ENCODE measurements at places on chromosomes 12 and 14.

GRCh38 chr14:23464700-23465099 is 4.8 kb upstream of the NGDN start:
- no peak for DNase-seq

DNA sequence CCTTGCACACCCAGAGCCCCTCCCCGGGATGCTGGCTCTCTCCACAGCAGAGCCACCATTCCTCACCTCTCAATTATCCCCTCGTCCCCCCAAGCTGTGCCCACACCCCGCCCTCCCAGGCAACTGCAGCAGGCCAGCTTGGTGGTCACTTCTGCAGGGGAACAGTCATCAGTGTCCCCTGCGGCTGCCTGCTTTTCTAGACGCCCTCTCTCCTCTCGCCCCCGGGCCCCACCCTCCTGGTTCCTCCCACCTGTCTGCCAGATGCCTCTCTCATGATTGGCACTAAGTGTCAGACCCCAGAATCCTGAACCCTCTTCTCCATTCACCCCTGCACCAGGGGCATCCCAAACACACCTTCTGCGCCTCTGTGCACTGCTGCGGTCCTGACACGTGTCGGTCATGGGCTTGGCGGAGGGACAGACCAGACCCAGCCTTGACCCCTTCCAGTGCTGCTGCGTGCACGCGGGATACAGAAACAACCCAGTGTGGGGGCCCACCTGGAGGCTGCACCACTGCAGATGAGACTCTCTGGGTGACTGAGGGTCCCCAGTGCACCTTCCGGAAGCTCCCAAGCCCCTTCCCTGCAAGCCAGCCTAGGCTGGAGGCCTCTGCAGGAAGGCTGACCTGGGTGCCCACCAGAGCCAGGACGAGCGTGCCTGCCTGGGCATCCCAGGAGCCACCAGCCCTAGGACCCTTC is 99.5 kb downstream of the SETD3 start:
- DNase-seq: no peak

DNA sequence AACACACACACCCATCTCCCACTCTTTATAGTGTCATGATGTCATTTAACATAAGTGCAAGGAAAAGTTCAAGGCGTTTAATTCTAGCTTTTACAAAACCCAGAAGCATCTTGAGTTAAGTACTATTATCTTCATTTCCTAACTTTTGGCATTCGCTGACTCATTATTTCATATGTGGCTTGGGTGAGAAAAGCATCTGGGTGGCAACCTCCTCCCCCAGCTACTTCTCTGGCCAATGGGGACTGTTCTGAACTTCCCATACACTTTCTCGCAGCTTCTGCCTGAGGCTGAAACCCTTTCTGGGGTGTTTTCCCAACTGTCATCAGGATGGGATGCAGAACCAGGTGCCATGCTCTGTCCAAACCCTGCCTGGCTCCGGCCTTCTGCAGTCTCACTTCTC is 2.8 kb upstream of the MARK3 start:
- DNase-seq: no peak

DNA sequence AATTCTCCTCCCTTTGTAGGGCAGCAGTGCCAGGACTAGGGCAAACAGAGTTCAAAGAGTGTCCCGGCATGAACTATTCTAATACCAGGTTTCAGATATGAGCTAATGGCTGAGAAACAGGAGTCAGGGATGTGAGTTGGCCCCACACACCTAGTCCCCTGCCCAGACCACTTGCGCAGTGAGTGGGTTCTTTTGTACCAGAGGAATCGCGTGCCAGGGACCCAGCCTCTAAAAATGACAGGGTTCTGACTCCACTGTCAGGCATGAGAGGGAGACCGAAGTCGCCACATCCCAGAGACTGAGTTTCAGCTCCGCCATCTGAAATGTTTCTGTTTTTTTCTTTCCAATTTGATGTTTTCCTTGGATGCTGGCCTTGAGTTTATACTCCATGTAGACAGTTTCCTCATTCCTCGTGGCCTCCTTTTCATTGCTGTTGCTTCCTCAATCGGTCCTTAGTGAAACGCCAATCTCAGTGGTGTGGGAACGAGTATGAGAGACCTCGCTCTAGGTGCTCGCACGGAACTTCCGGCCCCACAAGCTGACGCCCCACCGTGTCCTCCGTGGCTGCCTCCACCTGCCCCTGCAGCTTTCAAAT is 31.5 kb downstream of the FBXL14 start:
- no peak for DNase-seq

GRCh38 chr14:63892265-63892664 is 39.5 kb downstream of the SYNE2 start:
- DNase-seq: no peak

- peak; percentile 32 for DNase-seq
Measured at GRCh38 chr14:74362361-74362915, 14.2 kb downstream of the VRTN start.

- no peak for DNase-seq
Measured at GRCh38 chr14:58167057-58167456, 15.0 kb upstream of the ARMH4 start.

- no peak for DNase-seq
Measured at GRCh38 chr12:131239384-131240094, 285.8 kb downstream of the ADGRD1 start.

DNA sequence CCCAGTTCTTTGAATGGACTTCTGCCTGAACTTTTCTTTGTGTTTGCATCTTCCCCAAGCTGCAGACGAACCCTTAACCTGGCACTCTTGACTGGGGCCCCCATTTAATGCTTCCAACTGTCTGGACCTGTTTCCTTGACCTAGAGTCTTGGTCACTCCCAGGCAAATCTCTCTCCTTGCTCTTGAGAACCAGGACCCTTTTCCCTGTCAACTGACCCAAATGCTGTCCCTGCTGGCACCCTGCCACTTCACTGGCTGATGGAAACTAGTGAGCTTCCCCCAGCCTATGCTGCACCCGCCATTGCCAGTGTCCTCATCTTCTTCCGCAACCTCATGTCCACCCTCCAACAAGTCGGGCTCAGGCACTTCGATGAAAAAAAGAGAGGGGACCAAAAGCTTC is 79.5 kb downstream of the PRIMA1 start:
- DNase-seq: no peak

GRCh38 chr12:95516757-95517156 is 34.5 kb downstream of the USP44 start:
- no peak for DNase-seq

DNA sequence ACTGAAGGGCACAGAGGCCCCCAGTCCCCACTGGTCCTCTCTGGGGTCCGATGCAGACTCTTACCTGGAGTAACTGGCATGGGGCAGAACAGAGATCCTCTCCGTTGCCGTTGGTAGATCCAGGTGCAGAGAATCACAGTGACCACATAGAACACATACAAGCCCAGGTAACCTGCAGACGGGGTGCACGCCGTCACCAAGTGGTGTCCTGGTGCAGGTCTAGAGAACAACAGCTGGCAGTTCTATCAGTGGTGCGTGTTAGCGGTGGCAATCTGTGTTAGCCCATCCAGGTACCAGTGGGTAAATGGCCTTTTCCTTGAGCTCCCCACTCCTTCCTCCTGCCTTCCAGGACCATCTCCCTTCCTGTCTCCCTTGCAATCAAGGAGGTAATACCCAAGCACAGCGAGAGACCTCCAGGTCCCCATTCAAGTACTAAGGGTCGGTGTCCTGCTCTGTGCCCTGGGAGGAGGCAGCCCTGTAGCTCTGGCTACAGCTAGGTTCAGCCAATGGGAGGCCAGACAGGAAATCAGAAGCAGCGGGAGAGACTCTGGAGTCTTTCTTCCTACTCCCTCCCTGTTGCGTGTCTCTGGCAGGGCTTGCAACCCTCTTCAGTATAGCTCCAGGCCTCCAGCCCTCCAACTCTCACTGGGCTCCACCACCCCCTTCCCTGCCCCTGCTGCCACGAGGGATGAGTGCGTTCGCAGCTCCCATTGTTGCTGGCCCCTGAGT is 15.8 kb downstream of the SLC8B1 start:
- DNase-seq: no peak

- no peak for DNase-seq
Measured at GRCh38 chr14:91873471-91874415, 6.4 kb upstream of the TC2N start.

DNA sequence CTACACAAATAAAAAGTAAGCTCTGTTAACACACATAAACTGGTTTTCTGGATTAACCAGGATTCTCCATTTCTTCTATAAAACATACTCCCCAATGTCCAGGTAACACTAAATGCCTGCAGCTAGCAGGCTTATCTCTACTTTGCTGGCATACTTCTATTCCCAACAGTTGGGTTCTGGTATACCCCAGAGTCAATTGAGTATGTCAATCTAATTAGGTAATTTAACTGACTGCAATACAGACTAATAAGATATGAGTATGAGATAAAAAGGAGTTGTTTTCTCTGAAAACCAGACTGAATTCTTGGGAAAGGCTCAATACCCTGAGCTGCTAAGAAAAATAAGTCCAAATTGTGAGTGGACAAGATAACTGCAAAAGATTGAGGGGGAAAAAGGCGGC is 9.4 kb upstream of the NT5DC3 start:
- no peak for DNase-seq

- DNase-seq: no peak
Measured at GRCh38 chr12:124497658-124498057, 69.8 kb downstream of the NCOR2 start.

GRCh38 chr12:77572371-77572770 is 258.3 kb upstream of the NAV3 start:
- no peak for DNase-seq

DNA sequence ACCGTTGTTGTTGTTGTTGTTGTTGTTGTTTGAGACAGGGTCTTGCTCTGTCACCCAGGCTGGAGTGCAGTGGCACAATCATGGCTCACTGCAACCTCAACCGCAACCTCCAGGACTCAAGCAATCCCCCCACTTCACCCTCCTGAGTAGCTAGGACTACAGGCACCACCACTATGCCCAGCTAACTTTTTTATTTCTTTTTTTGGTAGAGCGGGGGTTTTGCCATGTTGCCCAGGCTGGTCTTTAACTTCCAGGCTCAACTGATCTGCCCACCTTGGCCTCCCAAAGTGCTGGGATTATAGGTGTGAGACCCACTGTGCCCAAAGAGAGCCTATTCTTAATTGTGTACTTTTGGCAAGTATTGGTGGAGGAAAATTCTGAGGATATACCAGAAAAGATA is 25.7 kb downstream of the MOK start:
- DNase-seq: no peak

DNA sequence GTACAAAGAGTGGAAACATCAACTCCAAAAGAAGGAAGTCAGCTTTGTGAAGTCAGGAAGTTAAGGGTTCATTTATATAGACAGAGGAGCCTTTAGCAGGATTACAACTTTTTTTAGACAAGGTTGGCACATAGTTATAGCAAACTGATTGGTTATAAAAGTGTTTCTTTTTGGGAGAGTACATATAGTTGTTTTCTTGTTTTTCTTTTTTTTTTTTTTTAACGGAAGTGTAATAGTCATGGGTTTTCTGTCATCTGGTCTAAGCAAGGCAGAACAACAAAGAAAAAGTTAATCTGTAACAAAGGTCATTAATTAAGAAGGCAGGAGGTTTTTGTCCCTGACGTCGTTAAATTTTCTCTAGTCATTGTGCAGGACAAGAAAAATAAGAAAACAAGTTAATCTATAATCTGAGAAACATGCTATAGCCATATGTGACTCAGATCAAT is 13.0 kb upstream of the MFAP5 start:
- no peak for DNase-seq

- no peak for DNase-seq
Measured at GRCh38 chr14:33781236-33781635, 169.6 kb downstream of the EGLN3 start.

GRCh38 chr14:61593330-61593729 is 102.0 kb upstream of the HIF1A start:
- no peak for DNase-seq

GRCh38 chr14:67618617-67619063 is 1.1 kb upstream of the ARG2 start:
- no peak for DNase-seq

- no peak for DNase-seq
Measured at GRCh38 chr14:104935955-104936354, 11.3 kb downstream of the PLD4 start.

DNA sequence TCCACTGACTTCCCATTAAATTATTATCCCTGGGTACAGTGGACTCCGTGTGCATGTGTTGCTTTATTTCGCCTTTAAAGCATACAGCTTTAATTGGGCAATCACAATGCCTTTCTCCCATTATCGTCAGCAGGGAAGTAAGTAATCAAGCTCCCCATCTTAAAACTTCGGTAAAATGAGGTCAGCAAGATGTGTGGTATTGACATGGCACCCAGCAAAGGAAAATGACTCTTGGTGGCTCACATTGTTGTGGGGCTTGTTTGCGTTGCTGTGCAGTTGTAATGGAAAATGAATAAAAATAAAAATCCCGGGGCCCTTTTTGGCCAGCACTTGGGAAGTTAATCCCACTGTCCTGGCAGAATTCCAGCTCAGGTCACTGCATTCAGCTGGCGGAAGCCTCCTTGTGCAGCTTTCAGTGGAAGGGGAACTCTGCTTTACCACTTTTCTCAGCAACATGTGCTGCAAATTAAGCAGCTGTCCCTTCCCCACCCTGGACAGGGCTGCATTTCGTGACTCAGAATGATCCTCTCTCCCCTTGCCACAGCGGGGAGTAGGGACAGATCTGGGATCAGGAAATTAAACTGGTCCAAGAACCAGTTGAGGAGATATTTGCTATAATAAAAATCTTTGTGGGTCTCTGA is 13.9 kb upstream of the ATP2A2 start:
- no peak for DNase-seq

GRCh38 chr12:93429852-93430251 is 11.9 kb downstream of the UBE2N start:
- DNase-seq: no peak

GRCh38 chr14:100851586-100851916 is 25.6 kb downstream of the MEG3 start:
- no peak for DNase-seq

GRCh38 chr12:123057513-123058265 is 77.2 kb downstream of the ARL6IP4 start:
- no peak for DNase-seq

DNA sequence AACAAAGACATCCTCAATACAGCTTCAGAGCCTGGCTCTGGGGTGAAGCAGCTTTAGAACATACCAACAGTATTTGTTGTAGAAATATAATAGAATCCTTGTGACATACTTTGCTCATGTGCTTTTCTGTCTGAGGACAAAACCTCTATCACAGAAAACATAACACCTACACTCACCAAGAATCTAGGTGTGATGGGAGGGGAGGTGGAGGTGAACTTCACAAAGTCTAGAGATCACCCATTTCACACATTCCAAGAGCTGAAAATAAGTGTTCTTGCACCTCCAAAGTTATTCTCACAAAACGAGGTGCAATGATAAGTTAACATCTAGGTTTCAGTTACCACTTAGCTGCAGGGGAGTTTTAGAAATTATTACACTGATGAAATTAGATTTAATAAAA is 32.7 kb upstream of the BTG1 start:
- DNase-seq: no peak

GRCh38 chr12:1932264-1932777 is 13.9 kb upstream of the CACNA2D4 start:
- DNase-seq: no peak

GRCh38 chr12:28629691-28630090 is 439.4 kb downstream of the CCDC91 start:
- no peak for DNase-seq

- DNase-seq: no peak
Measured at GRCh38 chr14:59998564-59998963, 78.6 kb downstream of the LRRC9 start.

- DNase-seq: no peak
Measured at GRCh38 chr14:42143114-42143513, 536.4 kb downstream of the LRFN5 start.

GRCh38 chr14:103195828-103196615 is 72.8 kb downstream of the TNFAIP2 start:
- no peak for DNase-seq
